ENCODE measurements at places on chromosomes 6 and 20.

- no peak for DNase-seq
Measured at GRCh38 chr6:24972311-24972958, 36.7 kb upstream of the RIPOR2 start.

- DNase-seq, result no peak
Measured at GRCh38 chr6:120005292-120005976, 655.9 kb upstream of the MAN1A1 start.

DNA sequence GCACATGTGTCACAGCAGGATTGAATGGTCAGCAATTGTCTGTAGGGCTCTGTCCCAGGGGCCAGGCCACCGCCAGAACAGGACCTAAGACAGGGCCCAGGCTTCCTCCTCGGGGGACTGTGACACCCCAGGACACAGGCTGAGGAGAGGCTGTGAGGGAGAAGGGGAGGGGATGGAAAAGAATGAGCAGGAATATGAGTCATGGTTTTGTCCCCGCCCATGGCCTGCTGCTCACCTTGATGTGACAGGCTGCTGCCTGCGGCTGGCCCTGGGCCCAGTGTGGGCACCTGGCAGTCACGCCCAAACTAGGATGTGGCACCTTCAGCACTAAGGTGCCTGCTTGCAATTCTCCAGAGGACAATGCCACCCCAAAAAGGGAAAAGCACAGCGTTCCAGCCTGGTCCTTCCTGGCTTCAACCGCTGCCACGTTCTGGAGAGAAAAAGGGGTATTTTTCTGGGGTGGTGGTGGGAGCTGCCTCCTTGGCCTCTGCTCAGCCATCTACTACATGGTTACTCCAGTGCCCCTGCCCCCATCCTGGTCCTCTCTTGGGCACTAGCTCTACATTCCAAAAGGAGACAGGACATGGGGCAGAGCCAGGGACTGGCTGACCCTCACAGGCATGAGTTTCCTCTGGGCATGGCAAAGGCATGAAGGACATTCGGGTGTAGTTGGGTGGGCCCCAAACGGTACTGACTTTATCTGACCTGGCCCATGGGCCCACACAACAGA, 93.4 kb downstream of the SLC22A23 start:
- no peak for DNase-seq

- DNase-seq, result no peak
Measured at GRCh38 chr20:31425797-31426196, 14.6 kb upstream of the DEFB123 start.

GRCh38 chr6:167928111-167928510, 69.4 kb upstream of the KIF25 start:
- DNase-seq, result no peak

GRCh38 chr20:9884666-9885065, 45.8 kb upstream of the PAK5 start:
- DNase-seq, result no peak

GRCh38 chr6:5992551-5993225, 14.0 kb downstream of the NRN1 start:
- no peak for DNase-seq

DNA sequence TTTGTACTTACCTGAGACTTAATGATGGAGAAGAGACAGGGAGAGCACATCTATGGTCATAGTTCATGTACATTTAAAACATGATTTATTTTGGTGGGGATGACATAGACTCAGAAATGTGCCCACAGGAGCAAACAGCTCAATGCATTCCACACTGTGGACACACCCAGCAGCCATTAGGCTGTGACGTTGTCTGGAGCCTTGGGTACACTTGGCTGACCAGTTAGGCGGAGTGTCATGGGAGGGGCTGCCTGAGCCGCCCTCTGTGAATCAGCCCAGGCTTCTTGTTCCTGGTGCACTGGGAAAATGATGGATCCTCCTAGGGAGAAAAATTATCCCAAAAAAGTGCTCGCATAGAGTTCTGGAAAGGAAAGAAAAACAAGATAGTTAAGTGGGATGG, 231.0 kb upstream of the GMDS start:
- DNase-seq, result no peak

GRCh38 chr20:6882561-6883291, 115.2 kb downstream of the BMP2 start:
- DNase-seq, result no peak

GRCh38 chr6:47188588-47189021, 121.1 kb downstream of the TNFRSF21 start:
- no peak for DNase-seq

- no peak for DNase-seq
Measured at GRCh38 chr6:144331491-144331969, 46.4 kb downstream of the UTRN start.

GRCh38 chr6:31586008-31586407, at the start of gene LST1:
Gene LST1, plus strand, starts transcription at chr6:31586277. Its CDS starts 1,023 bp downstream, at chr6:31587300.
- DNase-seq, result no peak

- DNase-seq, result no peak
Measured at GRCh38 chr6:87291883-87292282, 30.5 kb upstream of the SMIM8 start.

- DNase-seq, result no peak
Measured at GRCh38 chr6:136502786-136503185, 47.4 kb downstream of the MAP7 start.

- DNase-seq, result no peak
Measured at GRCh38 chr6:53920881-53921280, 126.1 kb downstream of the LRRC1 start.

Measured in GM12878 (cell line).